DMS153 (cell line): ENCODE measurements at places on chromosomes 3 and 15.

GRCh38 chr3:66115858-66116654 is 77.3 kb upstream of the MAGI1 start:
- no peak for DNase-seq

DNA sequence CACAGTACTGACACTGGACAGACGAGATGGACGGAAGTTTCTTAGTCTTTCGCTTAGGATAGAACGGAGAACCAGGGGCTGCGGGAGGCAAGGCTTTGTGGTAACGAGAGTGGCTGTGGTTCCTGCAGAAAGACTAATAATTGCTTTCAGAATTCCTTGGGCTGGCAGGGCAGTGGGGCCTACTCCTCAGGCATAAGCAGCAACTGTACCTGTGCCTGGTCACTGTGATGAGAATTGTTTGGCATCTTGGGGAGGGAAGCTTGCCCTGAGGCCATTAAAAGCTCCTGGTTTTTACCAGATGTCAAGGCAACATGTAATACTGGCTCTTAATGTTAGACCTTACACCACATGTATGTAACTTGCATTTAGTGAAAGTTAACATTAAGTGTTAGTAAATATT is 7.6 kb downstream of the NIPA2 start:
- DNase-seq = no peak

DNA sequence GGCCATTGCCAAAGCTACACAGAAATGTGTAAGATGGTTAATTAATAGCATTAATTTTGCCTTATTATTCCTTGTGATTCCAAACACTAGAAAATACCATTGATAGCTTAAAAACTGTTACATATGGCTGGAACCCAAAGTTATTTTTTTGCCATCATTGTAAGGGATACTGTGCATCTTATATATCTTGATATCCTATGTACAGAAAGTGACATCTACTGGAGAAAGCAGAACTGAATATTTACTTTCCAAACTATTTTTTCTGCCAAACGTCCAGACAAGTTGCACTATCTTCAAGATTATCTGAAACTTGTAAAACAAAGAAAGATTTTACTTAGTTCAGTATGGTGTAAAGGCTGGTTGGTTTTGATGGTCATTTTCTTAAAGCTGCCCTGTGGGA is 33.3 kb upstream of the MEIS2 start:
- DNase-seq = no peak

- DNase-seq = no peak
These were observed 1.9 kb downstream of the FNDC3B start for GRCh38 chr3:172040981-172041963.

GRCh38 chr3:153173758-153174516 is 11.9 kb downstream of the RAP2B start:
- no peak for DNase-seq

- DNase-seq = no peak
These were observed 13.0 kb downstream of the HCN4 start for GRCh38 chr15:73355612-73356265.

- no peak for DNase-seq
These were observed 108.4 kb downstream of the OXNAD1 start for GRCh38 chr3:16373341-16373946.

GRCh38 chr3:56916716-56917360 is 115.1 kb upstream of the ARHGEF3 start:
- no peak for DNase-seq

DNA sequence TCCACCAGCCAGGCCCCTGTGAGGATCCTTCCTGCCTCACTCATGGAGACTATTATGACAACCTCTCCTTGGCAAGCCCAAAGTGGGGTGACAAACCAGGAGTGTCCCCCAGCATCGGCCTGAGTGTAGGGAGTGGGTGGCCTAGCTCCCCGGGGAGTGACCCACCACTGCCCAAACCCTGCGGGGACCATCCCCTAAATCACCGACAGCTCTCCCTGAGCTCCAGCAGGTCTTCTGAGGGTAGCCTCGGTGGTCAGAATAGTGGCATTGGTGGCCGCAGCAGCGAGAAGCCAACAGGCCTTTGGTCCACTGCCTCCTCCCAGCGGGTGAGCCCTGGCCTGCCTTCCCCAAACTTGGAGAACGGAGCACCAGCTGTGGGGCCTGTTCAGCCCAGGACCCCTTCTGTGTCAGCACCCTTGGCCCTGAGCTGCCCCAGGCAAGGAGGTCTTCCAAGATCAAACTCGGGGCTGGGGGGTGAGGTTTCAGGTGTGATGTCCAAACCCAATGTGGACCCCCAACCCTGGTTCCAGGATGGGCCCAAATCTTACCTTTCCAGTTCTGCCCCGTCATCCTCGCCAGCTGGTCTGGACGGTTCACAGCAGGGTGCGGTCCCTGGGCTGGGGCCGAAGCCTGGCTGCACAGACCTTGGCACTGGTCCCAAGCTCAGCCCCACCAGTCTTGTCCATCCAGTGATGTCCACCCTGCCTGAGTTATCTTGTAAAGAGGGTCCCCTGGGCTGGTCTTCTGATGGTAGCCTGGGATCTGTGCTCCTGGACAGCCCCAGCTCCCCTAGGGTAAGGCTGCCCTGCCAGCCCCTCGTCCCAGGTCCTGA is 1.0 kb downstream of the LIMD1 start:
- no peak for DNase-seq

DNA sequence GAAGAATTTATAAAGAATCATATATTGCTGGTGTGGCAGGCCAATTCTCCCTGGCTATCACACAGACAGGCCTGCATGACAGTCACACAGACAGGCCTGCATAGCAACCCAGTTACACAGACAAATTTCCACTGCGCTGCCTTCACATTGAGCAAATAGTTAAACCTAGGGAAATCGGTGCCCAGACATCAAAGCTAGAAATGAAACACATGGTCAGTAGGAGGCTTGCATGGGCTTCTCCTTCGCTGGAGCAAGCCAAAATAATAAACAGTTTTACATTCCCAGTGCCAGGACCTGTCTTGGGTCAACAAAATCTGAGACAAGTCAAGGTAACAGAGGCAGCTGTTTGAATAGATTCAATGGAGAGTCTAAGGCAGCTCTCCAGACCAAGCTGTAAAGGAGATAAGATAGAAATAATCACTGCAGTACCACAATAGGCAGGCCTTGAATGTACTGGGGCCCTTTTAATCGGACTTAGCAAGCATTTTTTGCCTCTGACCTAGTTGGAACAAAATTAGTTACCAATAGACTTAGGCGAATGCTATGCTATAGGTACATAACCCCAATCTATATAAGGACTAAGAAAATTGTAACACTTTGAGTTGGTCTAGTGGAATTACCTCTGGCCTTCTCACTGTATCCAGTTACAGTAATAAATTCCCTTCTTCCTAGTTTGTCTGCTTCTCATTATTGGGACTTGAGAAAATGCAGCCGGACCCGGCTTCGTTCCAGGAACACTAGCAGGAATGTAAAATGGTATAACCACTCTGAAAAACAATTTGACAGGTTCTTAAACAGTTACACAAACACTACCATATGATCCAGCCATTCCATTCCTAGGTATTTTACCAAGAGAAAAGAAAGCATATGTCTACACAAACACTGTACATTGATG is 274.7 kb upstream of the UBE2E2 start:
- DNase-seq = no peak

DNA sequence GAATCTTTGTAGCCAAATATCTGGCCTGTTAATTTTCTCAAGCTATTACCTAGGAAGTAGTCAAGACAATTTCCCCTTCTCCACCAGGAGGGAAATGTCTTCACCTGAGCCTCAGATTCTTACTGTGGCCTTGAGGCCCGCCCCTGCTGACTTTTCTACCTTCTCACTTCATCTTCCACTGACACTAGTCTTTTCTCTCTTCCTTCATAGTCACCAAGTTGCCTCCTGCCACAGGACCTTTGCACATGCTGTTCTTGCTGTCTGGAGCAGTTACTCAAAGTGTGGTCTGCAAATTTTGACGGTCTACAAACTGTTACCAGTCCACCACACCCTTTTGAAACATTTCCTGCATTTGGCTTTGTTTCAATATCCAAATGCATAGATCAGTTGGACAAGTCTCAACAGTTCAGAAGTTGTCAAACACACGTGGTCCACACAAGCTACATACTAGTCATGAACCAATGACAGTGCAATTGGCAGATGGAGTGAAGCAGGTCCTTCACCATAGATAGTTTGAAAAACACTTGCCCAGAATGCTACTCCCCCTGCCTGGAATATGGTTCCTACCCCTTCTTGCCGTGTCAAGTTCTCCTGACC is 100.5 kb downstream of the OSBPL10 start:
- no peak for DNase-seq

DNA sequence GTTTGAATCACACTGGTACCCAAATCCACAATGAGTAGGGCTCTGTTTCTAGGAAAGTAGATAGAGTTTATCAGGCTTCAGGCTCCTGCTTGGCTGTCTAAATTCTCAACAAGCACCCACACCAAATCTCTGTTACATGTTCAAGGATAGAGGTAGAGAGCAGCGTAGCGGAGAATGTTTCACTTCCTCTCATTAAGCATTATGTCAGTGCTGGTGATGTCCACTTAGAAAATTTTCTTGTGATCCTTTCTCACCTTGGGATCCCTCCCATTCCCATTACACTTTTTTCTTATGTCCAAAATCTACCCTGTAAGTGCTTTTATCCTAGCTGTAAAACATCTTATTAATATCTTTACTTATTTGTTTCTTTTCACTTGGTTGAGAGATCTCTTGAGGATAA is 34.7 kb upstream of the GCSAM start:
- no peak for DNase-seq

DNA sequence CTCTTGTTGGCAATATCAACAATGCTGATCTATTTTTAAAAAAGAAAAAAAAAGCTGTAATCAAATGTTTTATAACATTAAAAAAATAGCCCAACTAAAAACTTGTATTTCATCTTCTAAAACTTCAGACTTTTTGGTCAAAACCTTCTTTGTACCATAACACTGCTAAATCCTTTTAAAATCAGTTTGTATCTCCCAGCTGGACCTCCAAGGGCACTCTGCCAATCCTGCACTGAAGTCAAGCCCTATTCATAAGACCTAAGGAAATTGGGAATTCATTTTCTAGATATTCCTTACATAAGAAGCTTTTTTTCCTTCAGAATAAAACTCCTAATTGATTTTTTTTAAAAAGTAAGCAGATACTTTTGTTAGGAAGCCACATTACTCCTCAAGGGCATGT is 38.2 kb upstream of the HCLS1 start:
- DNase-seq = no peak

- DNase-seq = no peak
These were observed 58.6 kb downstream of the WWTR1 start for GRCh38 chr3:149599236-149599635.

DNA sequence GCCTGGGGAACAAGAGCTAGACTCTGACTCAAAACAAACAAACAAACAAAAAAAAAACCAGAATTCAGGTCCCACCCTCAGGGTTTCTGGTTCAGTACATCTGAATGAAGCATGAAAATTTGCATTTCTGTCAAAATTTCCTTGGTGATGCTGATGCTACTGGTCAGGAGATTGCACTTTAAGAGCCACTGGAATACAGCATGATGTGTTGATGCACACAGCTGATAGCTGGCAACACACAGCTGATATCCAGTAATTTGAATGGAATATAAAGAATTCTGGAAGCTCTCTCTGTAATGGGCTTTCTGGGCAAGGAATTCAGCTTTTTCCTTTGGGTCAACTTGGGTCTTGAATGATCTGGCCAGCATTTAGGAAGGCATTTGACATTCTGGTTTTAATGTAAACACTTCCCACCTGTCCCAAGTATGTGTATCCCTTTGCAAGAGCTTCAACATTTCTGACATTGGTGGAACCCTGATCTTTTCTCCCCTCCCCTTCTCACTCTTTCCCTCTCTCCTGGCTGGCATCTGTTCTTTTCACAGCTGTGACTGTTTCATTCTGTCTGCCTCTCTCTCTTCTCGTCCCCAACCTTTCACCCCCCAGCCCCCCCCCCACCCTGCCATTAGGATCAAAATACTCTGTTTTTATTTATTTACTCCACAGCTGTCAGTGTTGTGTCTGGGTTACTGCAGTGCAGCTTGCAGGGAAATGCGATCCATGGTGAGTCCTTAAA is 189.5 kb downstream of the TPRG1 start:
- no peak for DNase-seq

- DNase-seq = no peak
These were observed 13.9 kb downstream of the NUP210 start for GRCh38 chr3:13406190-13406589.

GRCh38 chr3:174775603-174776002 is 83.5 kb upstream of the NAALADL2 start:
- DNase-seq = no peak

- DNase-seq = no peak
These were observed 775.2 kb upstream of the GOLIM4 start for GRCh38 chr3:168870892-168871291.

GRCh38 chr3:22106213-22106896 is 355.3 kb upstream of the ZNF385D start:
- no peak for DNase-seq

DNA sequence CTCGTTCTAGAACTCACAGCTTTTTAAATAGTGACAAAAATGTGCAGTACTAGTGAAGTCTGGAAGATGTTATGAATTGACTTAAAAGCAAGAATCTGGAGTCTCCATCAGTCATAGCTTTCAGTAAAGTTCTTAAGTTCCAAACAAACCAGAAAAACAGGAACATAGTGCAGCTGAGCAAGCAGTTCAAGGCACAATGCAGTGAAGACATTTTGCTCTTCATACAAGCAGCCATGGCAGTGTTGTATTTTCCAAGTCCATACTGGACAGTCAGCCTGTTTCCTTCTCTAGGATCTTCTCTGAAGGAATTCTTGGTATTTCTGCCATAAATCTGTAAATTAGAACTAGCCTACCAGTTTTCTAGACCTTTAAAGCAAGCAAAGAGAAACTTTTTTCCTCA is 90.5 kb downstream of the LRRC28 start:
- DNase-seq = no peak

GRCh38 chr3:19284974-19285373 is 136.7 kb downstream of the KCNH8 start:
- DNase-seq = no peak

- DNase-seq = no peak
These were observed 39.0 kb downstream of the ESYT3 start for GRCh38 chr3:138473391-138473790.

DNA sequence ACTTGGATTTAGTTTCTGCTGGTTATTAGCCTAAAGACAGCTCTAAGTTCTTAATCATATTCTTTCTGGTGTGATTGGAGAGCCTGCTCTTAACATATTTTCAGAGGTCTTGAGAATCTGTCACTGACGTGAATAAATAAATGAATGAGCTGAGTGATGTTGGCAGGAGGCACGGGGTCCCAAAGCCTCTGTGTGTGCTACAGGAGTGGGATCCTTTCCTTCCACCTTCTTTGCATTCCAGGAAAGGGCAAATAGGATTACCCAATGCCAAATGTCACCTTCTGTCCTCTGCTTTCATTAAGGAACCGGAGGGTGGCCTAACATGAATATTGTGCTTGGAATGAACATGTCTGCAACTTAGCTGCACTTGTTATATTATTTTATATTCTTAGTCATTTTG is 53.1 kb downstream of the CD47 start:
- DNase-seq = no peak

DNA sequence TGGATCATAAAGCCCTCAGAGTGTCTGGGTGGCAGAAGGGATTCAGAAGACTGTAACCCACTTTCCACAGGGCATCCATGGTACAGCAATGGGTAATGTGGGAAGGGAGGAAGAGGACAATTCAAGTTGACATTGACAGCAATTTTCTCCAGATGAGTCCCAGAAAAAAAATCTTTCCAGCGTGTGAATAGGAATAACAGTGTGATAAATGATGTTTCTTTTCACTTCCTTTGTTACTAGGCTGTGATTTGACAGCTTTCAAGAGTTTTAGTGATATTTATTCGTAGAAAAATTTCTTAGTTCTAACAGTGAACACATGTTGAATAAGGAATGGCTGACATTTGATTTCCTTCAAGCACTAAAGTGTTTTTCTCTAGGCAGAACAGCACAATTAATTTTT is 186.4 kb downstream of the CADPS start:
- DNase-seq = no peak

GRCh38 chr15:69852482-69852881 is 245.2 kb downstream of the TLE3 start:
- DNase-seq = no peak
